Foreskin keratinocyte (primary cell): ENCODE measurements at places on chromosomes 1 and 21.

DNA sequence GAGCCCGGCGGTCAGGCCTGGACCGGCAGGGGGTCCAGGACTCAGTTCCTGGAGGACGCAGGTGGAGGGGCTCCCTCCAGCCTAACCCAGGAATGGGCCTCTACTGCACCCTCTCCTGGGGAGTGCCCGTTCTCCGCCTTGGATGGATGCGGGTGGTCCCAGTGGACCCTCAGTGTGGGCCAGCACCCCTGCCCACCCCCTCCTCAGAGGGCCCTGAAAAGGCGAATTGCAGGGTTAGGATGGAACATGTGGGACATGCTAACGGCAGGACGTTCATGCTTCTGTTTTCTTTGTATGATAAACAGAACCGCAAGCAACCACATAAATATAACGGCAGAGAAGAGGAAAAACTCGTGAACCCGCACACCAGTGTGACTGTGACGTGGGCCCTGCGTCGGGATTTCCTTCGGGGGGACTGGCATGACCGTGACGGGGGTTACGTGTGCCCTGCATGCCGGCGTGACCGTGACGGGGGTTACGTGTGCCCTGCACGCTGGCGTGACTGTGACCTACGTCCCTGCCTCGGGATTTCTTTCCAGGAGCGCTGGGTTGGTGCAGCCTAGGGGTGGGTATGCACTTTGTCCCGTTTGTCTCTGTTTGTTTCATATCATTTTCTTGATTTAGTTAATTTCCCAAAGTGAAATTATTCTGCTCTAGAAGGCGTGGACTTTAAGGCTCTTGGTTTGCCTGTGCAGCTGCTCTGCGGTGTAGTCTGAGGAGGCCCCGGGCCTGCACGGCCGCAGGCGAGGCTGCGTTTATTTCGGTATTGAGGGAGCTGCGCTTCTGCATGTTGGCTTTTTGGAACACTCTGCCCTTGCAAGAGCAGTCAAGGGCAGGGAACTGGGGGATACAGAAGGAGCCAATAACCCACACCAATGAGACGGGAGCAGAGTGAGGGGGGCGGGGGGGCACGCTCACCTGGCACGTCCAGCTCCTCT is 3.1 kb downstream of the FTCD start:
- no peak for DNase-seq

DNA sequence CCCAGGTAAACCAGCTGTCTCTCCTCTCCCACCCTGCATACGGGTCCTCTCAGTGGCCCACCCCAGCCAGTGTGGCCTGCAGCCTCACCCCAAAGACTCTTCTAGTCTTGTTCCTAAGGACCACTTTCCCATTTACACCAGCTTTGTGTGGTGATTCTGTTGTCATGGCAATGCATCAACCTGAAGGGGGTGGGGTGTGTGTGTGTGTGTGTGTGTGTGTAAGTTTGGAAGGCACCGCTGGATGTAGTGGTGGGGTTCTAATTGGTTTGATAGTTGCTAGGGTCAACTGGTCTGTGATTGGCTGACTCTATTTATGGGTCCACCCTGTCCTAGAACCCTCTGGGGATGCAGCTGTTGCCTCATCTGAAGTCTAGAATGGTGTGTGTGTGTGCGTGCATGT is 4.7 kb upstream of the CDK18 start:
- no peak for DNase-seq

DNA sequence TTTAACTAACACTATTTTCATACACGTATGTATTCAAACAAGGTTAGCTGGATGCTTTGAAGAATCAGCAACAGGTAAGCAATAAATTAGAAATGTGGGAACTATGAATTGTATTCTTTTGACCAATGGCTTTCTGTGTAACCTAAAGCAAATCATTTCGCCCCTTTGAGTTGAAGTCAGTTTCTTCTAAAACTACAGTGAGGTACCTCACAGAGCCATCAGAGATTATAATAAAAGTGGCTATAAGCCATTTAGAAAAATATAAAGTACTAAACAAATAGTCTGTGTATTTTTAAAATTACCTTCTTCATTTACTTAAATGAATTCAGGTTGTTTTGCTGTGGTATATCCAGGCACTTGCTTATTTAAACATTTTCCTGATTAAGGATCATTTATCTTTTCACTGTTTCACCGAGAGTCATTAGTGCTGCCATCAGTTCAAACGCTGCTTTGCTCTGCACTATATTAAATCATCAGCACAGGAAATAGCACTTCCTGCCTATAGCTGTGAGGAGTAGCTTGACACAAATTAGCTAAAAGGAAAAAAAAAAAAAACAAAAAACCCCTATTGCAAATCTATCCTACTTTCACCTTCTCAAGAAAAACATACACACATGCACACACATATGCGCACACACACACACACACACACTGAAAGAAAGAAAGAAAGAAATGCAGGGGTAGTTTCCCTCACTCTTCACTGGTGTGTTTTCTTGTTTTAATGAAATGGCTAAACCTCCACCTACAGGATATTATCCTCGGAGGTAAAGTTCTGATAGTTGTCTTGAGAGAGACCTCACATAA is 39.8 kb upstream of the C1orf105 start:
- no peak for DNase-seq

DNA sequence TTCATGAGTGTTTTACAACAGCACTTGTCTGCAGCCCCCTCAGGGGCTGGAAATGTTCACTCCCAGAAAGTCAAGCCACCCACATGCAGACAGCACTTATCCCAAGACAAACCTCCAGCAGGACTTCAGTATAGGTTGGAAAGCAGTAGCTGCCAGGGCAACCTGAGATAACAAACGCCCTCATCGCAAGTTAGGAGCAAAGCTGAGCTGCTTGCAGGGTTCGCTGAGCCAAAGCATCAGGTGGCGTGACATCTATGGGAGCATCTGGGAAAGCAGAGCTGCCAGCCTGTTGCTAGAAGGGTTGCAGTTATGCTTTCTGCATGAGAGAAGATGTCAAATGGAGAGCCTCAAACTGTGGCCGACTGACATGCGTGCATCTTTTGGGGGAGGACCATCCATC is 4.2 kb upstream of the STXBP3 start:
- no peak for DNase-seq

GRCh38 chr1:226552061-226552460 is 3.5 kb downstream of the STUM start:
- no peak for DNase-seq
